ENCODE measurements at places on chromosomes 2 and 18.

DNA sequence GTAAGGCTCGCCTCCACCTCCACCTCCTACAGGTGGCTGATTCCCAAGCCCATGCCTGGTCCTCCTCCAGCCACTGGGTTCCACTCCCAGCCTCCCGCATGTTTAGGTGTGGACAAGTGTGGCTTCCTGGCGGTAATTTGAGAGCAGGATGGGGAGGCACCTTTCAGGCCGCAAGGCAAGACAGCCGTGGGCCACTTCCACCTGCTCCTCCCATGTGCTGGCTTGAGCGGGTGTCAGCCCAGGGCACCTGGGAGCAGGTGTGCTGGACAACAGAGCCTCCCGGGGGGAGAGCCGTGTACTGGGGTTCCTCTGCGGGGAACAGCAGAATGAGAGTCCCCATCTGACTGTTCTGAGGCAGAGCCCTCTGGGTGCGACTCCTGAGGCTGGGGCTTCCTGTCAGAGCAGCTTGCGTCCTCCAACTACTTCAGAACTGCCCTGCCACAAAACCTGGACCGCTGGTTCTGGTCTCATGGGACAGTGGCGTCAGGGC lies 83.9 kb downstream of the TPO start:
- DNase-seq = no peak

GRCh38 chr2:126543081-126543480 lies 112.9 kb upstream of the GYPC start:
- no peak for DNase-seq

DNA sequence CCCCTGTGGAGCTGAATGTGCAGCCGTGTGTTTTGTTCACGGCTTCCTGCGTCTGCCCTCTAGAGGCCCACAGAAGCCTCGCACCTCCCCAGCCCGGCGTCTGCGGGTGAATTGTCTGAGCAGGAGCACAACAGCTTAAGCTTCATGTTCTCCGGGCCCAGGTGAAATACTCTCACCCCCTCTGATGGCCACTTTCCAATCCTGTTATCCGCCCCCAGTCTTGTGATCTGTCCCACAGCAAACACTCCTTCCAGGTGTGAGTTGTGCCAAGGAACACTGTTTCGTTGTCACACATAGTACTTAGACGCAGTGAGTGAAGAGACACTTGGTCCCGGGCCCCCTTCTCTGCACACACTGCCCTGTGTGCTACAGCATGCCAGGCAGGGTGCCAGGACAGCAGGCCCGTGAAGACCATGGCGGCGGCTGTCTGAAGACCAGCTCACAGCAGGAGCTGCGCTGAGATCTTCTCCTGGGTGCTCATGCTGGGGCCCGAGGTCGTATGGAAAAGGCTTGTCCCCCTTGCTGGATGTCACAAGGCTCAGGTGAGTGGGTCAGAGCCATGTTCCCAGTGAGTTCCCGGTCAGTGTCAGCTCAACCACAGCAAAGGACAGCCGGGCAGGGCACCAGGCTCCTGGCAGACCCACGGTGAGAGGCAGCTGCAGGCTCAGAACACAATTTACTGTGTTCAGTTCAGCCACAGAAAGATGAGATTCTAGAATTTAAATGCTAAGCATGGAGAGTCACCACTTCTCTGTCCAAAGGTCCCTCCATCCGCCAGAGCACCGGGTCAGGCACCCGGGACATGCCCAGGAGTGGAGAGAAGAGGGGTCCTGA lies 6.8 kb upstream of the PXDN start:
- peak; percentile 75 for DNase-seq

- DNase-seq = no peak
Measured at GRCh38 chr2:239129147-239129920, 271.5 kb downstream of the HDAC4 start.

GRCh38 chr2:101204400-101205115 lies 48.1 kb upstream of the CNOT11 start:
- DNase-seq = no peak

GRCh38 chr2:39615675-39616074 lies 50.0 kb upstream of the TMEM178A start:
- DNase-seq = no peak
